ENCODE measurements at places on chromosomes 16 and 17.
A peak's percentile ranks its signal among the peaks of the same experiment; 100 is the strongest.

DNA sequence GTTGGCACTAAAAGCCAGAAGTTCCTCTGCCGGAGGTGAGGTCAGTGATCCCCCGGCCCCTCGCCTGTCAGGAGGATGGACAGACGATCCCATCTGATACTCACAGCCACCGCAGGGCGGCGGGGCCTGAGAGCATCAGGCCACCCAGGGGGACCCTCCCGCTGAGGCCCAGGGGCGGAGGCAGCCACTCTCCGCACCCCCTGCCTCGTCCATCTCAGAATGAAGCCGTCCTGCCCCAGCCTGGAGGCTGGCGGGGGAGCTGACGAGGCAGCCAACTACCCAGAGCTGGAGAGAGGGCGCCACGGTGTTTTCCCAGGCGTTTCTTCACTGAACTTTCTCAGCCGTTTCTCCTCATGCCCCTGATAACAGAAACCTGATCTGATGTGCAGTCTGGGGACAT, 22.6 kb downstream of the TPSD1 start:
- no peak for DNase-seq

- no peak for DNase-seq
Observed at GRCh38 chr16:25073854-25074253, 37.7 kb upstream of the LCMT1 start.

GRCh38 chr17:70336411-70336810, 167.1 kb downstream of the KCNJ2 start:
- DNase-seq = no peak

DNA sequence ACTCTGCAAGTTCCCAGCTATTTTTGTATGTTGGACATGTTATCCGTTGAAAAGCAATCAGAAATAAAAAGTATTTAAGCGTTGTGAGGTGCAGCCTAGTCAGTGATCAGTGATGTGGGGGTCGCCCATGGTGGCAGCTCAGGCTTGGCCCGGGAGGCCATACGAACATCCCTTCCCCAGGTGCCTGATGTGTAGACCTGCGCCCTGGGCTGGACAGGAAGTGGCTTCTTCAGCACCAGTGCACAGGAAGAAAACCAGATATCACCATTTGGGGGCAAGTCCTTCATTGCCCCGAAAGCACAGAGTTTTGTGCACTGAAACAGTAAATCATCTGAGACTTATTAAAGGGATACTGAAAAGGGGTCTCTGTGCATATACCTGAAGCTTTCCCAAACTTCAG, 98.9 kb downstream of the SOCS1 start:
- no peak for DNase-seq

GRCh38 chr16:19912455-19913339, 28.0 kb upstream of the GPRC5B start:
- no peak for DNase-seq

DNA sequence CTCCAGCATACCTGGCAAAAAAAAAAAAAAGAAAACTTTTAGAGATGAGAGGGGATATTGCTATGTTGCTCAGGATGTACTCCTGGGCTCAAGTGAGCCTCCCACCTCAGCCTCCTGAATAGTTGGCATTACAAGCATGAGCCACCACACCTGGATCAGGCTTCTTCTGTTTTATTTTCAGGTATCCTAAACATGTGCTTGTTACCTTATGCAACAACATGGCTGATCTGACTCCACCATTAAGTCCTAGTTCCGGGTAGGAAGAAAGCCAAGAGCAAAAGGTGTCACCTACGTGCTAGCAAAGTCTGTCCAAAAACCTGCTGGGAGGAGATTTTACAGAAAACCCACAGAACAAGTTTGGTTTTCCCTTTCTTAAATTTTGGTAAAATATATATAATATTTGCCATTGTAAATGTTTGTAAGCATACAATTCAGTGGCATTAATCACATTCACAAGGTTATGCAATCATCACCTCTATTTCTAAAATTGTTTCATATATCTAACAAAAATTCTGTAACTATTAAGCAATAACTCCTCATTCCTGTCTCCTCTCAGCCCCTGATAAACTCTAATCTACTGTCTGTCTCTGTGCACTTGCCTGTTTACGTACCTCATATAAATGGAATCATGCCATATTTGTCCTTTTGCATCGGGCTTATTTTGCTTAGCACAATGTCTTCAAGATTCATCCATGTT, 9.1 kb upstream of the CACNG3 start:
- DNase-seq = no peak

DNA sequence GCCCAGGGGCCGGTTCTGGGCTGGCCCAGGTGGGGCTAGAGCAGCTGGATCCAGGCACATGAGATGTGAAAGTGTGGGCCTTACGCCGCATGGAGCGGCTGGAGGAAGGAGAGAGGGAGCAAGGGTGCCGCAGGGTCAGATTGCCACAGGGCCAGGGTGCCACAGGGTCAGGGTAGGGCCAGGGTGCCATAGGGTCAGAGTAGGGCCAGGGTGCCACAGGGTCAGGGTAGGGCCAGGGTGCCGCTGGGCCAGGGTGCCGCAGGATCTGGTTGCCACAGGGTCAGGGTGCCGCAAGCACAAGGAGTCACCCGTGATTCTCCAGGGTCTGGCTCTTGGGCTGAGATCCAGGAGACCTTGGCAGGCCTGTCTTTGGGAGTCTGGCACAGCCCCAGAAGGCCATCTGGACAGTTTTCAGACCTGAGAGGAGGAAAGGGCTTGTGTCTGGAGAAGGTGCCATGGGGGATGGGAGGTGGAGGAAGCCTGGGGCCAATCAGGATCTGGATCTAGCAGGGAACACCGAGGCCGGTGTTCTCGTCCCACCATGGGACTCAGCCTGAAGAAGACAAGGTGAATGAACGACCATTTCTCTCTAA, 13.1 kb upstream of the LASP1NB start:
- peak; percentile 12 for DNase-seq

DNA sequence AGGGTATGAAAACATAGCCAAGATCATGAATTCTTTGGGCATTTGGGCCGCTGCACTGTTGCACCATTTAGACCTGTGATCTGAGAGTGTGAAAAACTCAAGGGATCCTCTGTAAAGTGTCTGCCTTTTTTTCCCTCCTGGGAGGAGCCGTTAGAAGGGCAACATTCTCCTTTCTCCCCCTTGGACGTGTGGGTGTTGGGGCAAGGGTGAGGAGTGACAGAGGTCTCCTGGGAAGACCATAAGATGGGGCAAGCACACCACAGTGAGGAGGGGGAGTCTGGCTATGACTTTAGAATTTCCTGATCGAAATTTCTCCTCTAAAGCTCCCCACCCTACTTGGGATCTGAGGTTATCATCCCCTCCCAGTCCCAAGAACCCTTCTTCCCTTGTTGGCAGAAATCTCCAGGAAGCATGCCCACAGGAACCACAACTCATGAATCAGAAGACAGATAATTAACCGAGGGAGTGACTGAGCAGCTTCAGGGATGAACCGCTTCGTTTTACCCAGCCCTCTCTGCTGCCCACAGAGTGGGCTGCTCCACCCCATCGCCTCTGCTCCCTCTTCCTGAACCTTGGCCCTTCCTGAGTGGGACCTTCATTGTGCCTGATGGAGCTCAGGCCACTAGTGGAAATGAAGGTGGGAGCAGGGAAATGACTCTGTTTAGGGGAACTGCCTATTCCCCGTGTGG, 4.2 kb downstream of the ITGB3 start:
- DNase-seq = no peak

DNA sequence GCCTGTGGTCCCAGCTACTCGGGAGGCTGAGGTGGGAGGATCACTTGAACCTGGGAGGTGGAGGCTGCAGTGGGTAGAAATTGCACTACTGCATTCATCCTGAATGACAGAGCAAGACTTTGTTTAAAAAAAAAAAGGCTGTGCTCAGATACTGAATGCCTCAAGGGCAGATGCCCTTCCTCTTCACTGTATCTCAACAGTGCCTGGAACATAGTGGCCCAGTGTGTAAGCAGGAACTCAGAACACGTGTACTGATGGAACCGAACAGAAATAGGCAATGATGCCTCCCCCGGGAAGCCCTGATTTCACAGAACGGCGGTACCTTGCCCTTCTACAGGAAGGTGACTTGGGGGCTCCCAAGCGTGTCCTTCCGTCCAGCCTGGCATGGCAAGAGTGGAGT, 46.8 kb downstream of the PLXDC1 start:
- no peak for DNase-seq

- DNase-seq = no peak
Observed at GRCh38 chr17:65515512-65515911, 45.9 kb downstream of the AXIN2 start.

- no peak for DNase-seq
Observed at GRCh38 chr16:27222249-27223225, 19.2 kb downstream of the KDM8 start.

DNA sequence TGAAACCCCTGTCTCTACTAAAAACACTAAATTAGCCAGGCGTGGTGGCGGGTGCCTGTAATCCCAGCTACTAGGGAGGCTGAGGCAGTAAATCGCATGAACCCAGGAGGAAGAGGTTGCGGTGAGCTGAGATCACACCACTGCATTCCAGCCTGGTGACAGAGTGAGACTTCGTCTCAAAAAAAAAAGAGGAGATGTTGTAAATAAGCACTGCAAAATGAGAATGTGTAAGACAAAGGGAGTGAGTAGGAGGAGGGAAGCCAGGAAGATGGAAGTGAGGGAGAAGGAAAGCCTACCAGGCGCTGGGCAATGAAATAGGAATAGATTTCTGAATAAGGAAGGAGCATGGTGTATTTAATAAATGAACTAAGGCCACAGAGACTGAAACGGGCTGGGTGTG, 8.7 kb upstream of the PRPF8 start:
- DNase-seq = no peak

DNA sequence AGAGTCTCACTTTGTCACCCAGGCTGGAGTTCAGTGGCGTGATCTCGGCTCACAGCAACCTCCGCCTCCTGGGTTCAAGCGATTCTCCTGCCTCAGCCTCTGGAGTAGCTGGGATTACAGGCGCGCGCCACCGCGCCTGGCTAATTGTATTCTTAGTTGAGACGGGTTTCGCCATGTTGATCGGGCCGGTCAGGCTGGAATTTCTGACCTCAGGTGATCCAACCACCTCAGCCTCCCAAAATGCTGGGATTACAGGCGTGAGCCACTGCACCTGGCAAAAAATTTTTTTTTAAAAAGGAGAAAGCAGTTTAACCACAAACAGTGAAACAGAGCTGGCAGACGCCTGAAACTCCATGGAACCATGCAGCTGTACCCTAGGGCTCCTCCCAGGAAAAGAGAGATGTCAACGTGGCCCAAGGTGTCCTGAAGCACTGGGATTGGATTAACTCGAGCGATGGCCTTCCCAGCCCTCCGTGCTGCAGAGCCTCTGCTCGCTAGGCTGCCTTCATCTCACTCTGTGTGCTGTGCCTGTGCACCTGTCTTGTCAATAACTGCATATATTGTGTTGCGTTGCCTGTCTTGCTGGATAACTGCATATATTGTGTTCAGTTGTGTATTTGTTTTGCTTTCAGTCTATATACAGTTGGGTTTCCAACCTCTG, 29.6 kb upstream of the FOXK2 start:
- no peak for DNase-seq

DNA sequence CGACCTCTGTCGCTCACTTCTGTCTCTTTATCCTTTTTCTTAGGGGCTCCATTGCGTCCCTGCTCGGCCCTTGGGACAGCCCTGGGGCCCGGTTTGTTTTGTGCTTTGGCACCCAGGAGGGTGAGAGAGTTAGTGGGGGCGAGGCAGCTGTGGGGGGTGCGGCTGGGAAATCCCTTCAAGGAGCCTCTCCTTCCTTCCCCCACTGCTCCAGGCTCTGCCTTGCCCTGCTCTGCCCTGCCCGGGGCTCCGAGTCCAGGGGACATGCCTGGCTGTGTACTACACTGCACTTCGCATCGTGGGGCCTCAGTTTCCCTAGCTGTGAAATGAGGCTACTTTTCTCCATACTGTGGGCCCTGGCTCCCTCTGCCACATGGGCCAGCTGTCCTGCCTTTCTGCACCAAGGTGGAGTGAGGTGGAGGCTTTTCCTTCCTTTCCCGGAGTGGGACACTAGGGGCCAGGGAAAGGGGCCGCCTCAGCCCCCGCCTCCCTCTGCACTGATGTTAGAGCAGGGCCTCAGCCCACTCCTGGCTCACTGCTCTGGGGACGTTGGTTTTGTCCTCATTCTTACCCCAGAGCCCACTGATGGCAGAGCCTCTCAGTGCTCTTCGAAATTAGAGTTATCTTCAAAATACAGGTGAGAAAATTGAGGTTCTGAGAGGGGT, 980 bp downstream of the LLGL1 start:
- DNase-seq = no peak

- DNase-seq = no peak
Observed at GRCh38 chr16:31187808-31188189, 7.9 kb downstream of the FUS start.

All from activated T-cell treated with anti-CD3 and anti-CD28 coated beads, Interleukin-2, amount 50 U/mL, for 48 hours (primary cell).